ENCODE measurements at places on chromosomes 3 and 15. TPM values are rescaled to one million over a fixed set of nuclear protein-coding genes. Genes with fewer than 3 reads are reported as not detected.

The DTWD1 gene
- total RNA-seq, result 5.4 TPM

DNA sequence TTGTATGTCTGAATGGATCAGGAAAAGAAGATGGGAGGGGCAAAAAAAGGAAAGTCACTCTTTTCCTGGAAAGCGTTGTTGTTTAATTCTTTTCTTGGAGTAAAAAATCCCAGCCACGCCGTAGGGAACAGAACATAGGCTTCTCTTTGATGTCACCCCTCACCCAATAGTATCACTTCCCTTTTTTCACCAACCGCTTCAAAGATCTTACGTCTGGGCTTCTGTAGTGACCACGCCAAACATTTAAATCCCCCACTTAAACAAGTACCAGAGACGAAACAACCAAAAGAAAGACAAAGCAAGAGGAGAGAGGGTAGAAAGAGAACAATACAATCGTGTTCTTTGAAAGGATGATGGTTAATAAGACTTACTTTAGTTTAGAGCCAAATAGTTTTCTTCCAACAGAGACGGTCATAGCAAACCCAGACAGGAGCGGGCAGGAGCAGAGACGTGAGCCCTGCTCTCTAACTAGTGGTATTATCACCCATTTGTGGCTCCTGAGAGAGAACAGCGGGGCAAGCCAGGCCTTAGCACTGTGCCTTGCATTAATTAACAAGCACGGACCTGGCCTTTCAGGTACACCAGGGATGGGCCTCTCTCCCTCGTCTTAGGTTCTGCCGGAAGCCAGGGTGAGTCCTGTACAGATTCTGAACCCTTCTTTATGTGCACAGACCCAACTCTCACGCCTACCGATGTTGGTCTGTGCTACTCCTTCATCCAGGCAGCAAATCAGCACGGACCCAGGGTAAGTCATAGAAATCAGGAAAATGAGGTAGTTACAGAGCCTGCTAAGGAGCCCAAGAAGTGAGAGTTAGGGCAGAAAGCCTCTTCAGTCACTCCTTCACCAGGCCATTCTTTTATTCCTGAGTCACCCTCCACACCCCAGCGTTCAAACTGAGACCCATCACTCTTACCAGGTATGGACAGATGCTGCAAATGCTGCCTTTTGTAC lies 28.2 kb upstream of the BCL6 start:
- no peak for DNase-seq

The COL7A1 gene
- total RNA-seq, result 19.3 TPM

The GPR171 gene
- 11.0 TPM for total RNA-seq

The SHF gene
- total RNA-seq, result 20.6 TPM

GRCh38 chr3:197427021-197427420 lies 128.6 kb upstream of the DLG1 start:
- no peak for DNase-seq

- DNase-seq, result no peak
Measured at GRCh38 chr3:58697561-58697960, 31.0 kb upstream of the FAM3D start.

DNA sequence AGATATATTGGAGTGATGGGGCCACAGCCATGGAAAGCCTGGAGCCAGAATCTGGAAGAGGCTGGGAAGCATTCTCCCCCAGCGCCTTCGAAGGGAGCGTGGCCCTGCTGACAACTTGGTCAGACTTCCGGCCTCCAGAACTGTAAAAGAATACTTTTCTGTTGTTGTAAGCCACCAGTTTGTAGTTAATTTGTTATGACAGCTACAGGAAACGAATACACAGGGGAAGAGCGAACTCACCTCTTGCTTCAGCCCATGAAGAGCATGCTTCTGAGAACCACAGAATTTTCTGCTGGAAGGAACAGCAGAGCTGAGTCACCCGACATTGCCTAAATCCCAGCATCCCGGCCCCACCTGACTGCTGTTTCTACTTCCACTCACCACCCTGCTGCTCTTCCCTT lies 501.7 kb downstream of the SHQ1 start:
- no peak for DNase-seq

DNA sequence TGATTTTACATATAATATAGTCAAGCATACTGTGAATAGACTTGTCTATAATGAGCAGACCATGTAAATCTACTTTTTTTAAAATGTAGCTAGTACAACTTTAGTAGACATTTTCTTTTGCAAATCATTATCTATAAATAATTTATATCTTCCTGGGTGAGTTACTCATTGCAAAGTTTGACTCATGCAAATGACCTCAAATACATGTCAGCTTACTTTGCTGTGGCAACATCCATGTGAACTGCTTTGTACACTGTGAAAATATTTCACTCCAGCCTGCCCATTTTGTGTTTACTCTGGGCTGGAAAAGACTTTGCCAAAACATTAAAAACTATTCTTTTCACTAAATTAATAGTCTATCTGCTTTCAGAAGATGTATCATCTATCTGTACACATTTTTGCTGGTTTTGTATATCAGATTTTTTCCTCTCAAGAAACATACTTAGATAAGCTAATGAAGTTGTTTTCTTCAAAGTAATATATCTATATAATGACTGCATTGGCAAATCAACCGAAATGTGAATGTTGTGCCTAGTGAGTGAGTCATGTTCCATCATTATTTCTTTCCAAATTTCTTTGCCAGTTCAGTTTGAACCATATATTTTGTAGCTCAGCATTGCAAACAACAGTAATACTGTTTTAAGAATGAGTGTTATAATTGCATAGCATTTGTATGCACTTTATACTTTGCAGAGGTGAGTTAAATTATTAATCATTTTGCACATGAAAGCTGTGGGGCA lies 26.5 kb downstream of the IGSF10 start:
- no peak for DNase-seq

DNA sequence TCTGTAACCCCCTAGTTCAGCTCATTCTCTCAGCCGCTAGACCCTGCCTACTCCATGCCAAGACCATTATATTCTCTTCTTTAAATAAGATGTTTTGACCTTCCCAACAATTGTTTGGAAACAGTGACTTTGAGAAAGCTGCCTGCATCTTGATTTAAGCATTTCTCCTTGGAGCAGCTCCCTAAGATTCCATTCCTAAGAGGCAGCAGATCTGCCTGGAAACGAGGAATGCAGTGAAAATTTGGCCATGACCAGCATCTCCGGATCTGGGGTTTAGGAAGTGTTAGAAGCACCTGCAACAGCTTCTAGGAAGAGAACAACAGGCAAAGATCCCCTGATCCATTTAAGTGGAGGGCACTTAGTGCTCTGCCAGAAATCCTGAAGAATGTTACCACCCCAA lies 235.7 kb downstream of the NTRK3 start:
- DNase-seq, result no peak
